Esophagus squamous epithelium (tissue), 5 donors: ENCODE measurements at places on chromosomes 1 and 21. TPM values are rescaled to one million over a fixed set of nuclear protein-coding genes. Genes with fewer than 3 reads are reported as not detected.

- no peak for DNase-seq
These were observed 593.4 kb downstream of the PTPRU start for GRCh38 chr1:29829448-29830344.

DNA sequence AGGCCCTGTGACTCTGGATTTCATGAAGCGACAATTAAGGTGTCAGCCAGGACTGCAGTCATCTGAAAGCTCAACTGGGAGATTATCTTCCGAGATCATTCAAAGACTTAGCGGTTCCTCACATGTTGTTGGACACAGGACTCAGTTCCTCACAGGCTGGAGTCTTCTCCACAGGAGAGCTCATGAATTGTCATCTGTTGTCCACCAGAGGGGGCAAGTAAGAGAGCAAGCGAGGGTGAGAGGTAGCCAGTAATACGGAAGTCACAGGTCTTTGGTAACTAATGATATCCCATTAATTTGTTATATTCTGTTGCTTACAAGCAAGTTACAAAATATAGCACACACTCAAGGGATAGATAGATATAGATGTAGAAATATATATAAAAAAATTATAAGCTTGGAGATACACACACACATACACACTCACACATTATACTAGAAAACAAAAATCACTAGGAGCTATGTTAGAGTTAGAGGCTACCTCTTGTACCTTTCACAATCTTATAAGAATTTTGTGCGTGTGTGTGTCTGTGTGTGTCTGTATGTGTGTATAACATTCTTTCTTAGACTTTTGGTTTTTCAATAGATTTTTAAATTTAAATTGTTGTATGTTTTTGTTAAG is 1695.3 kb downstream of the BRINP3 start:
- DNase-seq = no peak

- DNase-seq = no peak
These were observed 769 bp downstream of the GPSM2 start for GRCh38 chr1:108877348-108878159.

DNA sequence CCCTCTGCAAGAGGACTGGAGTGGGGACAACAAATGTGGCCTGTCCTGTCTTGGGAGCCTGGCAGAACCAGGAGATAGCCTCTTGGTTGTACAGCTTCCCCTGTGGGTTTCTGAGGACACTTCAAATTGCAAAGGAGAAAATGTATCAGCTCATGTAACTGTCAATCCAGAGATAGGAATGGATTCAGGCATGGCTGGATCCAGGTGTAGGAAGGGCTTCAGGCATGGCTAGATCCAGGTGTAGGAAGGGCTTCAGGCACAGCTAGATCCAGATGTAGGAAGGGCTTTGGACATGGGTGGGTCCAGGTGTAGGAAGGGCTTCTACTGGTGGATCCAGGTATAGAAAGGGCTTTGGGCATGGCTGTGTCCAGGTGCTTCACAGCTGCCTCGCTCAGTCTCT is 30.9 kb downstream of the TP73 start:
- no peak for DNase-seq

SPATA21 gene
- not detected for total RNA-seq

GRCh38 chr1:229381234-229381633 is 38.4 kb upstream of the CCSAP start:
- DNase-seq = no peak

- no peak for DNase-seq
These were observed 157.3 kb downstream of the GRIK3 start for GRCh38 chr1:36876990-36877389.

DNA sequence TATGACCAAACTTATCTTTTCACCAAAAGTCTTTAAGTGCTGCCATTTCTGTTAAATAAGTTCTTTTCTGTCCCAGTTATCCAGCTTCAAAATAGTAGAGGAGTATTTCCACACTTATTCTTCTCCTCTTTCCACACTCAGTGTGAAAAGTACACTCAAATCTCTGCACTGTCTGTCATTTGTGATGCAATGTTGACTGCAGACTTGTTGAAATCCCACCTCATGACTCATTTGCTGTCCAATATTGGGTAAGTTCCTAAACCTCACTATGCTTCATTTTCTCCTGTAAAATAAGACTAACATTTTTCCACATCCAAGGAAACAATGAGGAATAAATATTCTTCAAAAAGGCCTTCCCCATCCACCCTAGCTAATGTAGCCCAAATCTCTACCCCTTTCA is 17.5 kb downstream of the LRRIQ3 start:
- DNase-seq = no peak

DNA sequence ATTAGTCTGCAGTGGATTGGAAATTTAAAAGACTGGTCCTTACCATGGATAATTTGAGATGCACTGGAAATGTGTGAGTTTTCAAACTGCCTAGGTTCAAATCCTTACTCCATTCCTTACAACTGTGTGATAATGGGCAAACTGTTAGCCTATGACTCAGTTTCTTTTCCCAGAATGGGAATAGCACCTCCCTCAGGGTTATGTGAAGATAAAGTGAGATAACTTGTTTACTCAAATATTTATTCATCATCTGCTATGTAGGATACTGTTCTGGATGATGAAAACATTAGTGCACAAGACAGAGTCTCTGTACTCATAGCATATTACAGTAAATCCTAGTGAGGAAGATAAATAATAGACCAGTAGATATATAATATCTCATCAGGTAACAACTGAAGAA is 28.6 kb downstream of the LRIG2 start:
- no peak for DNase-seq

- DNase-seq = no peak
These were observed 57.9 kb upstream of the CTBS start for GRCh38 chr1:84632137-84632536.

- DNase-seq = no peak
These were observed 10.7 kb downstream of the CDC7 start for GRCh38 chr1:91511386-91511785.

DNA sequence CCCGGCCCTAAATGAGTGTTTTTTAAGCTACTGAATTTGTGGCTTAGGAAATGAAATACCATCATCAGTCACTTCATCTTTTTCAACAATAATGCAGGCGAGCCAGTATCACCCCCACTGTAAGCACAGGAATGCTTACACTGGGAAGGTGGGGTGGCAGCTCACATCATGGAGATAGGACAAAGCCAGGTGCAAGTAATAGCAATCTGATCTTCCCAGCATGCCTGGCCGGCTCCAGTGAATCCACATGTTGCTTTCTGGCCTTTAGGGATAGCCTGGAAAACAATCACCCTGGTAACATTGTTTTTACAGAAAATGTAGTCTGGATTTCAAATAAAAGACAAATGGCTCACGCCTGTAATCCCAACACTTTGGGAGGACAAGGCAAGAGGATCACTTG is 140.9 kb upstream of the SOD1 start:
- no peak for DNase-seq

BRINP3 gene
- 0.50 TPM for total RNA-seq

SPRR1A gene
- total RNA-seq = 57.4 TPM

- no peak for DNase-seq
These were observed 23.0 kb upstream of the DDOST start for GRCh38 chr1:20684050-20684620.

FMN2 gene
- 0.35 TPM for total RNA-seq
